SJCRH30 (cell line): ENCODE measurements at places on chromosomes 11 and 22. TPM values are rescaled to one million over a fixed set of nuclear protein-coding genes. Genes with fewer than 3 reads are reported as not detected.

DNA sequence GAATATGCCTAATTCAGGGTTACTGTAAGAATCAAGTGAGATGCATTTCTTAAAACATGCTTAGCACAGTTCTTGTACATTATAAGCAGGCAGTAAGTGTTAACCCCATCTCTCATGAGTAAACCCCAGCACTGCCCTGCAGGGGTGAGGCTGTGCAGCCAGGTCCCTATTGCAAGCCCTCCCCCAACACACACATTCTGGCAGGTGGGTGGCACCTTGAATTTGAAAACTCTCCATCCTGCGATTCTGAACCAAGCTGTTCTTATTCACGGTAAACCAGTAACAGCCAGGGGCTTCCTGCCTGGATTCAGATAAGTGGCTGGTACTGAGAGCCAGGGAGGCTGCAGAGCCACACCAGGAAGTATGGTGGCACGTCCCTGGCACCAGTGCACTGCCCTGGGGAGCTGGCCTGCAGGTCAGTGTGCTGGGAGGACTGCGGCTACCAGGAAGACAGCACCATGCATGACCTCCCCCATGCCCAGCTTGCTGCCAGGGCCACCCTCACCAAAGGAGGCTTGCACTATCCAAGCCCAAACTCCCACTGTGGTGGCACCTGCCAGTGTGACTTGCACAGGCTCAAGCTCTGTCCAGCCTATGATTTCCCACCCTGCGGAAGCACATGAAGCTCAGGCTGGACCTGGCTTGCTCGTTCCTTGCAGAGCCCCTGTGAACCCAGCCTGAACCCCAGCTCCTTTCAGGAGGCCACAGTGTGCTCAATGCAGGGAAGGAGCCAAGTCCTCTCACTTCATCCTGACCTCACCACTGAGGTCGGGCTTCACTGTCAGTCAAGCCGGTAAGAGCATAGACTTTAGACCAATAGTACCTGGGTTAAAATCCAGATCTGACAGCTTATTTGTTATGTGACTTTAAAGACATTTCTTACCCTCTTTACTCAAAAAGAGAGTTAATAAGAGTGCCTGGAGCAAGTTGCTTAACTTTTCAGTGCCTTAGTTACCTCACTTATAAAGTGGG is 88.1 kb downstream of the MICAL2 start:
- no peak for DNase-seq

- no peak for DNase-seq
These were observed 2.6 kb downstream of the CASP12 start for GRCh38 chr11:104895634-104896033.

- DNase-seq = no peak
These were observed 942.8 kb upstream of the TENM4 start for GRCh38 chr11:80383655-80384054.

- no peak for DNase-seq
These were observed 19.6 kb downstream of the ACER3 start for GRCh38 chr11:76880314-76880713.

DNA sequence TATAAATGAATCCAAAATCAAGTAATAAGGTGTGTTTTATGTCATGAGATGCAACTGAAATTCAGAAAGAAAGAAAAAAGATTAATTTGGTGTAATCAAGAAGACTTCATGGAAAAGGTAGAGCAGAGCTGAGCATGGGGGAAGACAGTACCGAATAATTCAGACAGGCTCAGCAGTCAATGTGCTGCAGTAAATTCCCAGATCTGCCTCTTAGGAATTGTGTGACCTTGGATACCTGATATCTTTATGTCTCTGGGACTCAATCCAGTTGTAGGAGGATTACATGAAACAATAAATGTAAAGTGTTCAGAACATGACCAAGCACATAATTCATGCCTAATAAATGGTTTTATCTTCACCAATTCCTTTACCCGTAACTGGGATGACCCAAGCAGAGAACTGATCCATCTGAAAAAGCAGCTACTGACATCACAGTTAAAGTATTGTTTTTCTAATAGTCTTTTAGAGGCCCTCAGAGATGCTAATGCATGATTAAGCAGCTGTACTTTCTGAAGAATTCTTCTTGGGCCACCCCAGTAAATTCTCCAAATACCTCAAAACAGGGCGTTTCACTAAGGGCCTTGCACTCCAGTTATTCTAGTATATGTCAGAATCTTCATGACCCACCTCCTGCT is 7.8 kb downstream of the MS4A12 start:
- DNase-seq = no peak

DNA sequence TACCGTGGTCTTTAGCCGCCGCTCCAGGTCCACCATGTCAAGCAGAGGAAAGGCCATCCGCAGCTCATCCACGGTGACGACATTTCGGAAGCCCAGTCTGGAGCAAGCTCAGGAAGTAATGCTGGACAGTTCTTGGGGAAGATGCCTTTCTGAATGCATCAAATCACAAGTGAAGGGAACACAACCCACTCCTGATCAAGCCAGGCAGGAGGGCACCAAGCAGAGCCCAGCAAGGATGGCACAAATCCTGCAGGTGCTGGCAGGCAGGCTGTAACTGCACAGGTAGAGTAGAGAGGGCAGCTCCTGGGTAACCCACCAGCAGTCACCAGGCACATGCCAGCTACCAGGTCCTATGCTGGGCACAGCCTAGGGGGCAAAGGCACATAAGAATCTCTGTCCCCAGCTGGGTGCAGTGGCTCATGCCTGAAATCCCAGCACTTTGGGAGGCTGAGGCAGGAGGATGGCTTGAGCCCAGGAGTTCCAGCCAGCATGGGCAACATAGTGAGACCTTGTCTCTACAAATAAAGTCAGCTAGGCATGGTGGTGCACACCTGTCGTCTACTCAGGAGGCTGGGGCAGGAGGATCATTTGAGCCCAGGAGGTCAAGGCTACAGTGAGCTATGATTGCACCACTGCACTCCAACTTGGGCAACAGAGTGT is 13.9 kb downstream of the HDHD5 start:
- no peak for DNase-seq

The SPDYC gene
- 0.18 TPM in 1 of 2 replicates, not detected in the other for total RNA-seq

The PLXNB2 gene
- 104 and 109 TPM in 2 replicates for total RNA-seq

The ARHGEF17 gene
- 7.8 and 12.0 TPM in 2 replicates for total RNA-seq

The CRYAB gene
- total RNA-seq = 3.4 and 4.1 TPM in 2 replicates
